Activated CD8-positive, alpha-beta memory T cell treated with anti-CD3 and anti-CD28 coated beads for 4 hours (primary cell): ENCODE measurements at places on chromosomes 11 and 22.

- DNase-seq = no peak
Measured at GRCh38 chr11:32439501-32440210, 4.3 kb upstream of the WT1 start.

- DNase-seq = no peak
Measured at GRCh38 chr22:44332946-44333345, 20.2 kb upstream of the SHISAL1 start.

DNA sequence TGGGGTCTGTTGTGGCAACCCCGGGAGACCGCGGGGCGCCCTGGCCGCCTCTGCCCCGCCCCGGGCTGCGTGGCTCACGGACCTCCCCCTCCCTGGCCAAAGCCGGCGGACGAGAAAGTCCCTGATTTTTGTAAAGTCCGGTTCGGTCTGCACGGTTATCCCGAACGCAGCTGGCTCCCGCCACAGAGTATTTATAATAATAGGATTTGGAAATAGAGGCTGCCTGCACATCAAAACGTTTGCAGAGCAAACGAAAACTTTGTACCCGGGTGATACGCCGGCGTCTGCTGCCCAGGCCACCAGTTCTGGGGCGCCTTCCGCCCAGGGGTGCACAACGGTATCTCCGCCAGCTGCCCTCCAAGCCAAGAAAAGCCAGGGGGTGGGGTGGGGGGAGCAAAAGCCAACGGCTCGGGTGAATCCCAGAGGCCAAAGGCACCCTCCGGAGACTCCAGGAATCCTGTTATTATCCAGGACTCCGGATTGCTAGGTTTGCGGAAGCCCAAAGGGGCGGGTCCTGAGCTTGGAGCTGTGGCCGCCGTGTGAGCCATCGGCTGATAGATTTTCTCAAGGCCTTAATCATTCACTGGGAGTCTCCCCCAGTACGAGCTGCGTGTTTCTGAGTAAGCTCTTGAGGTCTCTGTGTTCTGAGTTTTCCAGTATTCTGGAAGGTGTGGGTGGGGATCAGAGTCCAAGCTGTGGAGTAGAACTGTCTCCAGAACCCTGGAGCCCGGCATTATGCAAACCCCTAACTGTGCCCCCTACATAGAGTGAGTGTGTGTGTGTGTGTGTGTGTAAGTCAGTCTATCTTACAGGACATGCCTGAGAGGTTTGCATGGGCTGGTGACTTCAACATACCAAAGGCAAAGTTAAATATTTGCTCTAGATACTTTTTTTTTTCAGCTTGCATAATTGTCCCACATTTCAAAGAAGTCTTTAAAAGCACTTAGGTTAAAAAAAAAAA, 673 bp upstream of the SHANK2 start:
- no peak for DNase-seq

DNA sequence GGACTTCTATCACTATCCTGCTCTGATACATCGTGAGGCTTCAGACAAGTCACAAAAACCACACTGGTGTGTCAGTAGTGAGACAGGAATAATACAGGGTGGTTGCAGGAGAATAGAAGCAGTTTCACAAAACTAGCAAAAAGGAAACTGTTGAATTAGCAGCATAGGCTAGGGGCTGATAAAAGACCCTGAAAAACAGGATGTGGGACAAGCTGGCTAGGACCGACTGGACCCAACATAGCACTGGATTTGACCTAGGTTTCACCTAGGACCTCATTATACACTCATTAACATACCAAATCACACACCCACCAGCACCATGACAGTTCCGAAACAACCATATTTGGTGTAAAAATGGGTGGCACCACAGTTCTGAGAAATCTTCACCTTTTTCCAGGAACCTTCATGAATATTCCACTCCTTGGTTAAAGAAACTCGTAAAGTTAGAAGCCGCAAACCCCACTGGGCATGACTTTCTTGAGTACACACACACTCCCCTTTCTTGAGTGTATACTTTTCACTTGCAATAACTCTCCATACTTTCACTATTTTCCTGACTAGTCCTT, 76.2 kb downstream of the SLC1A2 start:
- DNase-seq = no peak

DNA sequence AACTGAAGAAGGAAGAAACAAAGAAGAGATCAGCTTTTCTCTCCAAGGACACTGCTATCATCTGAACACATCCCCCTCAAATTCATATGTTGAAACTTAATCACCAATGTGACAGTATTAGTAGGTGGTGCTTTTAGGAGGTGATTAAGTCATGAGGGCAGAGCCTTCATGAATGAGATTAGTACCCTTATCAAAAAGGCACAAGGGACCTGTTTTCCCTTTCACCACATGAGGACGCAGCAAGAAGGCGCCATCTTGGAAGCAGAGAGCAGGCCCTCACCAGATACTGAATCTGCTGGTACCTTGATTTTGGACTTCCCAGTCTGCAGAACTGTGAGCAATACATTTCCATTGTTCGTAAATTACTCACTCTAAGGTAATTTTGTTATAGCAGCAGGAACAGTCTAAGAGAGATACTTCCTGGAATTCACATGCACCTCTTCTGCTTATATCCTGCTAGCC, 20.9 kb upstream of the CREB3L1 start:
- no peak for DNase-seq

- DNase-seq = no peak
Measured at GRCh38 chr11:76640501-76640900, 30.0 kb downstream of the LRRC32 start.
